ENCODE measurements at places on chromosomes 2 and 18. TPM values are rescaled to one million over a fixed set of nuclear protein-coding genes. Genes with fewer than 3 reads are reported as not detected.

RNF152 gene
- total RNA-seq, result 3.9 TPM

KLHL41 gene
- 56.3 TPM for total RNA-seq

ZNF396 gene
- total RNA-seq, result 2.8 TPM

NYAP2 gene
- not detected for total RNA-seq

PUS10 gene
- 5.0 TPM for total RNA-seq

LIPG gene
- 1.5 TPM for total RNA-seq

SERPINB13 gene
- total RNA-seq, result not detected

DYNAP gene
- not detected for total RNA-seq

ALK gene
- 0.88 TPM for total RNA-seq

TDRD15 gene
- total RNA-seq, result not detected

SLC25A52 gene
- total RNA-seq, result not detected

KIF5C gene
- total RNA-seq, result 3.0 TPM

TMEM37 gene
- total RNA-seq, result 1.5 TPM

CAPN14 gene
- 0.21 TPM for total RNA-seq

DTNA gene
- 27.6 TPM for total RNA-seq
